ENCODE measurements at places on chromosomes 5 and 9.

DNA sequence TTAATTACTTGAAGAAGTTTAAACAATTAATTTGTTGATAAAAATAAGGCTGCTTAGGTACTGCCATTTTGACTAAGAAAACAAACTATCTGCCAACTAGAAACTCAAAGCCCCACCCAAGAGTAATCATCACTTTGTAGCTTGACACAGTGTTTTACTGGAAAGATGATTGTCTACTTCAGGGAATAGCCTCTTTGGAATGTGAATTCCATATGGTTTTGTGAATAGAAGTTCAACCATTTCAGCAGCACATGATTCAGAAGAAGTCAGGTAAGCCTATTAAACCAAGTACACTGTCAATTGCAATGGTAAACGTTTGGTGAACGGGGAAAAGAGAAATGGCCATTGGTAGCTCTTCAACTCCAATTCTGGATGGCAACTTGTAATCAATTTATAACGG, 55.2 kb downstream of the PLK2 start:
- DNase-seq = no peak

- DNase-seq = no peak
These were observed 3.0 kb upstream of the PHYKPL start for GRCh38 chr5:178235588-178235974.

DNA sequence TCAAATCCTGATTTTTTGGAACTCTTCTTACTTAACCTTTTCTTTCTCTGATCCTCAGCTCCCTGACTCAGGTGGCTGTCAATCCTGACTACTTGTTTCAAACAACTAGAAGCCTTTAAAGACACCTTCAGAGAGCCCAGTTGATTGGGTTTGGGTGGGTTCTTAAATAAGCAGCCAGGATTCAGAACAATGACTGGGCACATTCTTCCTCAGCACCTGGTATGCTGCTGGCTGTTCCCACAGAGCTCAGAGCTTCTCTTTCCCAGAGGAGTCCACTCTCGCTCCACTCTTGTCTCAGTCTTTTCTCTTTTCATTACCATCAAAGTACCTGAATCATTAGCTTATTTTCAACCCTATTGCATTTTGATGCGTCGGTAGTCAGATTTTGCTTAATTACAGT, 22.5 kb downstream of the PCSK5 start:
- DNase-seq = no peak

DNA sequence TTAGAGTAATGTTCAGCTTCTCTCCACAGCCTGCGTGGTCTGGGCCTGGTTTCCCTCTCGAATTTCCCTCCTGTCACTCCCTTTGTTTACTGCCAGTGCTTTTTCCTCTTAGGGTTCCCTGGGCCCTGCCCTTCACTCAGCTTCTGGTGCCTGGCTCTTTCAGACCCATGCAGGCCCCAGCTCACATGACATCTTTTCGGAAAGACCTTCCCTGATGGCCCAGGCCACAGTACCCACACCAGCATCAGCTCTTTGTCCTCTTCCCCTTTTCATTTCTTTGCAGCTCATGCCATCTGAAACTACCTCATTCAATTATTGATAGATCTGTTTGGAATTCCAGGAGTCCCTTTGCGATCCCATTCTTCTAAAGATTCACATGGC, 68.1 kb upstream of the ABL1 start:
- DNase-seq = no peak

DNA sequence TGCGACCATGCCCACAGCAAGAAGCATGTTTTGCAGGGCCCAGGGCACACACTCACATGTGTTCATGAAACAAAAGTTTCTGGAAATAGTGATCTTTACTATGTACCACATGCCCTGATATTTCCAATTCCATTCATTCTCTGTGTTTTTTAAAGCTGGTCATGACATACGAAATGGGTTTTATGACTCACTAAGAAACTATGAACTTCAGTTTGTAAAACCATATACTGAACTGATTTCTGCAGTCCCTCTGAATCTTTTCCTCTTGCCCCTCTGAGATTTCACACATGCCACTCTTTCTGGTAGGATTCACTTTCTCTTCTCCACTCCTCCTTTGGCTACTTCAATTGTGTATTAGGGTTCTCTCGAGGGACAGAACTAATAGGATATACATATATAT, 416.1 kb upstream of the TRPC7 start:
- no peak for DNase-seq

DNA sequence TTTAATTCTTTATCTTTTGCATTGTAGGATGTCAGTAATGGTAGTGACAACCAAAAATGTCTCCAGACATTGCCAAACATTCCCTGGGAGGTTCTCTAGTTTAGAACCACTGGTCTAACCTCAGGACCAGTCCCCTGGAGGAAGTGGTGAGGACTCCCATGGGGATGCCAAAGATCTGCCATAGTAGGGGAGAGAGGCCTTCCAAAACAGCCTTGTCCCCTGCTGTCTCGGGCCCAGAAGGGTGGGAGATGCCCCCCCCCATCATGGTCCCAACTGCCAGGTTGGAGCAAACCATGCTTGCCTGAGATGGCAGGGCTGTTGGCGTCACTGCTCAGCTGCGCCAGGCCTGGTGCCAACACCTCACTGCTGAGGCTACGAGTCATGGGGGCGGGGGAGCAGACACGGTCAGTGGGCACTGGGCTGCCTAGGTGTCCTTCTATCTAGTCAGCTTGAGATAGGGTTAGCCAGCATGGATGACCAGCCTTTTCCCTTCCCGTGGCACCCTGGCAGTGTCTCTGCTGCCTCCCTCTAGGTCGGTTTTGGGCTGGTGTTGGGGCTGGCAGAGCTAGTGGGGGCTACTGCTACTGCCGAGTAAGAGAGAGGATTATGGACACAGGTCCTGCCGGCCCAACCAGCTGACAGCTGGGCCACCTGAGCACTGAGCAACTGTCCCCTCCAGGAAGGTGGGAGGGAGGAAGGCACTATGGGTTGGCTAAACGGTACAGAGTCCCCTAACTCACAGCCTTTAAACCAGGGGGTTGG, 8.3 kb upstream of the CXXC5 start:
- no peak for DNase-seq
